Stimulated activated CD8-positive, alpha-beta memory T cell treated with anti-CD3 and anti-CD28 coated beads, Interleukin-4, amount 100 ng/mL, for 48 hours (primary cell): ENCODE measurements at places on chromosomes 3 and 15.

- DNase-seq = no peak
Measured at GRCh38 chr15:100941536-100941935, 22.4 kb downstream of the LRRK1 start.

GRCh38 chr3:194571491-194572142 is 61.6 kb downstream of the TMEM44 start:
- DNase-seq = no peak

GRCh38 chr15:50108461-50108860 is 10.6 kb downstream of the ATP8B4 start:
- DNase-seq = no peak

GRCh38 chr3:153144071-153144470 is 18.0 kb upstream of the RAP2B start:
- no peak for DNase-seq

- DNase-seq = no peak
Measured at GRCh38 chr3:16476636-16477035, 36.9 kb downstream of the RFTN1 start.

- DNase-seq = no peak
Measured at GRCh38 chr3:99071096-99071495, 169.6 kb upstream of the DCBLD2 start.

DNA sequence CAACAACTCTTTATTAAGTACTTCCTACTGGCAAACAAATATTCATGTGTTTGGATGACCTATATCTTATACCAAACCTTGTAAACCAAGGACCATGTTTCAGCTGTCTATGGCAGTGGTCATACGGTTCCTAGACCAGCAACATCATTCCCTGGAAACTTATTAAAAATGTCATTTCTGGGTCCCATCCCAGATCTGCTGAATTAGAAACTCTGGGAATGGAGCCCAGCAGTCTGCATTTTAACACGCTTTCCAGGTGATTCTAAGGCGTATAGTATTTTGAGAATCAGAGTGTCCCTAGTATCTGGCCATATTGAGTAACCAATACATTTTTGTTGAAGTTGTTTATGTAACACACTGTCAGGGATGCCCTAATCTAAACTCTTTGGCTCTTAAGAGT is 363.4 kb upstream of the LRRC3B start:
- DNase-seq = no peak

- DNase-seq = no peak
Measured at GRCh38 chr3:143358793-143359491, 239.4 kb downstream of the CHST2 start.

GRCh38 chr3:25064681-25065080 is 363.4 kb upstream of the RARB start:
- no peak for DNase-seq

- peak; percentile 33 for DNase-seq
Measured at GRCh38 chr3:33658991-33659848, 58.8 kb downstream of the CLASP2 start.

- no peak for DNase-seq
Measured at GRCh38 chr3:60931452-60931851, 319.8 kb downstream of the FHIT start.

DNA sequence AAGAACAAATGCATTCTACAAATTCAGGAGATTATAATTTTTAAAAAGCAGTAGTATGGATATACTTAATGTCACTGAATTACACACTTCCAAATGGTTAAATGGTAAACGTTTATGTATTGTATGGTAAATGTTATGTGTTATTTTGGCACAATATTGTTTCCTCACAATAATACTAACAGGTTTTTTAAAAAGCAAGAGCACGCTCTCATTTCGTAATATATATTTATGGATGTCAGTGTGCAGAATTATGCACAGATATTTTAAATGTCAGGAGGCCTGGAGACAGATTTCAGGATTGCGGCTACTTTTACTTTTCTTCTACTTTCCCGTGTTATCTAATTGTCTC is 533 bp downstream of the ZNF445 start:
- DNase-seq = no peak

DNA sequence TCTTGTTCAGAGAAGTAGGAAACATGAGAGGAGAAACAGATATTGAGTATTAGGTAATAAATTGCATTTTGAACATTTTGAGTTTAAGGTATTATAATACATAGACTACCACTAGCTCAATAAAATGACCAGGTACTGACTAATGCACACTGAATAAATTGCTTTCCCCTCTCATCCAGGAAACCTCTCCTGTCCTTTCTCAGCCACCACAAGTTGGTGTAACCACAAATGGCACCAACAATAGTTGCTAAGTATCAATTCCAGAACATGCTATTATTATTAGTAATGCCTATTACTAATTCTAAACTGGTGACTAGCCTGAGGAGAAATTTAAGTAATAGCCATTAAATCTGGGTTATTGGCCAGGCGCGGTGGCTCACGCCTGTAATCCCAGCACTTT is 47.3 kb upstream of the XRN1 start:
- no peak for DNase-seq

GRCh38 chr3:135622656-135623055 is 342.9 kb upstream of the PPP2R3A start:
- DNase-seq = no peak

GRCh38 chr15:82933576-82933975 is 18.9 kb downstream of the HOMER2 start:
- DNase-seq = peak; percentile 34

DNA sequence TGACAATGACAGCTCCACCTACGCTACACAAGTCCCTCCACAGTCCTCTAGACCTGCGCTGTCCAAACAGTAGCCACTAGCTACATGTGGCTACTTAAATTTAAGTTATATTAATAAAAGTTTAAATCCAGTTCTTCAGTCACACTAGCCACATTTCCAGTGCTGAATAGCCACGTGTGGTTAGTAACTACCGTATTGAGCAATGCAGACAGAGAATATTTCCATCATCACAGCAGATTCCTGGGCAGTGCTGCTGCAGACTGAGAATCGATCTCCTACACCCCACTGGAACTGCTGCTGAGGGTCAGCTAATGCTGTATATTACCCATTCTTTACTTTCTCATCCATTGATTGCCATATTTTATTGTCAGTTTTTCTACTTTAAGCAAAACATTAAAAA is 40.9 kb downstream of the HDC start:
- no peak for DNase-seq

DNA sequence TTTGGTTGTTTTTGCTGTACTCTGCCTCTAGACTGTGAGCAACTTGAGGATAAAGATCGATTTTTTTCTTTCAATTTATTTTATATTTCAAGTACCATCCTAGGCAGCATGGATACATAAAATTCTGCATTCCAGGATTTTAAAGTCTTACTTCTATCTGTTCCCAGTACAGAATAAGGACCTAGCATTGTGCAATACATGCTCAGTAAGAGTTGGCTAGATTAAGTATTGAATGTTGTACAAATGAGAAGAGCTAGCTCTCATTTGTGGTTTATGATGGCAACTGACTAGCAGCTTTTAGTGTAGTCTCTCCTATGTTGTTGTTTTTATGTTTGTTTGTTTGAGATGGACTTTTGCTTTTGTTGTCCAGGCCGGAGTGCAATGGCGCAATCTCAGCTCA is 222.7 kb downstream of the TP63 start:
- DNase-seq = no peak

DNA sequence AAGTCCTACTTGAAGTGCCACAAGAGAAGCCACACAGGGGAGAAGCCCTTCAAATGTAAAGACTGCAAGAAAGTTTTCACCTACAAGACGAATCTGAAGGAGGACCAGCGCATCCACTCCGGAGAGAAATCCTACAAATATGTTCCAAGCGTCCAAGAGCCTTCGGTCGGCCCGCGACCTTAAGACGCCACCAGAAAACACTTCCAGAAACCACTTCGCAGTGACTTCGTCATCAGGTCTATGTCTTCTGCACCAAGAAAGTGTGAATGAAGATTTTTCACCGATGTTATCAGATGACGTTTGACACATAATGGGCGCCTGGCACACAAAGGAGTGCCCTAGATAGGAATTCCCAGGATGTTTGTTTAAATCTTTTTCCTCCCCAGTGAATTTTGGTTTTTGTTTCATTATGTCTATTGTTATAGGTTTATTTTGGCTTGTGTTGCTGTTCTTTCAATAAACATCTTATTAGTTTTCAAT is 24.1 kb upstream of the ARPIN start:
- no peak for DNase-seq

GRCh38 chr3:56467801-56468183 is 475 bp downstream of the ERC2 start:
- DNase-seq = peak; percentile 24

GRCh38 chr3:112984485-112984884 is 6.3 kb upstream of the GTPBP8 start:
- DNase-seq = no peak

- DNase-seq = no peak
Measured at GRCh38 chr15:33074212-33074611, 120.3 kb downstream of the FMN1 start.

DNA sequence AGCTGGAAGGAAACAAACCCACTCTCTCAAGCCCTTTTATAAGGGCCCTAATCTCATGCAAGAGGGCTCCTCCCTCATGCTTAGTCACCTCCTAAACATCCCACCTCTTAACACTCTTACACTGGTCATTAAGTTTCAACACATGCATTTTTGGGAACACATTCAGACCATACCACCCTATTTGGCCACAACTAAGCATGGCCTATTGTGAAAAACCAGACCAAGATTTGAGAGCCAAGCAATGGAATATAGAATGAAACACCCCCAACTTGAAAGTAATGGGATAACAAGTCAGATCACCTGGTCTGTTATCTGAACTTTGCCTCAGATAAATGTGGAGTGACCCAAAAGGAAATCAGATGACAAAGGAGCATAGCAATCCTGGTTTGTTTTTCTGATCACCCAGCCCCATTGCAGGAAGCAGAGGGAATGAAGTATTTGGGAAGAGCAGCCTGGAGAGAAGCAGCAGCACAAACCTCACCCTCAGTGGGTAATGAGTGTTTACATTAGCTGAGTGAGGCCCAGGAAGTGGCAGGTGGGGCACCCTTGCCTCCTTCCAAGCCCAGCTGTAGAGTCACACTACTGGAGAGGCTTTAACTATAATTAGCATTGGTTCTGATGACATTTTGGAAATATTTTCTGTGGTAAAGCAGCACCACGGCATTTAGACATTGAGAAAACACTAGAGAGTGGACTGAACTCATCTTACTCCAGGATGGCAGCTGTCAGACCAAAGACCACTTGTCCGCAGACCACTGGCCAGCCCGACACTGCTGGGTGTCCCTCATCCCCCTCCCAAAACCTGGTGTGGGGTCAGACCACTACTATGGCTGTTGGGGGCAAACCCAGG is 48.8 kb upstream of the PRTG start:
- DNase-seq = no peak

DNA sequence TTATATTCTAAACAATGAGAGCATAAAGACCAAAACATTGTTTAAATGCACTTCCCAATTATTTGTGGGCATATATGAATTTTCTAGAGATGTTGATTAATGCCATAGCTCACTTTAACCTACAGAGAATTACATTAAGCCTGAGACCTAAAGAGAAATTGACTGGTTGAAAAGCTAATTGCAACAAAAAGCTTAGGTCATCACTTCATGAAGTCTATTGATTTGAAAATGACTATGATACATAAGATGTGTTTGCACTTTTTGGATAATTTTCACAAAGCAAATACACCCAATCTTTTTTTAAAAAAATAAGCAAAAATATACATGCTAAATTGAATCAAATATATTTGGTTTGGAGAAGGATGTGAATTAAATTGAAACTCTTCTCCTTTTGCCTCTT is 532.8 kb upstream of the GOLIM4 start:
- DNase-seq = no peak

DNA sequence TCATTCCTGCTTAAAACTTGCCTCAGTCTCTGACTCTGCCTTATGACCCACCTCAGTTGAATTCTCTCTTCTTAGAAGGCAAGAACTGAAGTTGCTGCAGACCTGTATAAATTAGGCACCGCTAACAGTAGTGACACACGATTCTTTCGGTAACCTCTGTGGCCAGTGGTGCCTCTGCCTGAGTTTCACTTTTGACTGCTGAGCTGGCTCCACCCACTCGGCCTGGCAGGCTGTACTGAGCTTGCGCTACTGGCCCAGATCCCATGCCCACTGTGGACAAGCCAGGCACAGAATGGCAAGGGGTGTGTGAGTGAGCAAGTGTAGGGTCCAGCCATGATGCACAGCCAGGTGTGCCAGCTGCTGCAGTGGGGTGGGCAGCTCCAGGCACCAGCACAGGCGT is 19.1 kb upstream of the EIF1B start:
- no peak for DNase-seq

GRCh38 chr3:143328451-143328850 is 208.9 kb downstream of the CHST2 start:
- DNase-seq = no peak

DNA sequence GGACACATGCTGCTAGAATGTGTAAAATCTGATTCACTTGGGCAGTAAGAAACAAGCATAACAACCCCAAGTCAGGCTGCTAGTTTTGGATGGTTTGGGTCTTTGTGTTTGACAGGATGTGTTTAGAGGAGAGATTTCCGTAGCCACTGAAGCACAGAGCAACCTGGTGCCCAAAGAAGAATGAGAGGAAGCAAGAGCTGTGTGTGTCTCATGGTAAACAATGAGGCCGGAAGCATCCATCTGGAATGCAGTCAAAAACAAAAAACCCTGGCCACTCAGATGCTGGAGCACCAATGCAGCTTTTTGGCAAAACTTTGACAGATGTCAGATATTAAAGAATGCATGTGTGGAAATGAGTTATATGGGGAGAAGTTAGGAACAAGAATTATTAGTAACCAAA is 39.4 kb upstream of the SNRK start:
- DNase-seq = no peak

DNA sequence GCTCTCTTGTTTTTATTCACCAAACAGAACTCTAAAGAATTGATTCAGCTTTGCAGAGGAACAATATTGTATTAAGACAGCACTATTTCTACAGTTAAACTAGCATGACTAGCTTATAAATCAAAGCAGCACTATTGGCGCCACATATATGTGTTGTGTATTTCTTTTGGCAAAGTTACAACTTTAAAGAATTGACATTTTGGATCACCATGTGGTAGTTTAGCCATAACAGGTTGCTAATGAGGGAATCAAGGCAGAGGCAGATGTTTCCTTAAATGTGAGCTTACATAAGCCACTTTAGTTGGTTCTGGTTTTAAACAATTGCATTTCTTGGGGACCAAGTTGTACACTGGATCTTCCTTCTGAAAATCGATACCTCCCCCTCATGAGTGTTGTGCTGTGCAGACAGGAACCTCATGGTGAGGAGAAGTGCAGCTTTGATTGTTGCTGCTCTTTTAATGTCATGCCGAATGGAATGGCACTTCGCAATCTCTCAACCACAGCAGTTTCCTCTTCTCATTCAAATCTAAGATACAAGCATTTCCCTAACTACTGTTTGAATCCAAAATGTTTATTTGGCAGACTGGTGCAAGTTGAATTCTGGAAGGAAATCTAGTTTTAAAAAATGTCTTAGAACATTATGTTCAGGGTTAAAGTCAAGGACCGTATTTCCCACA is 151.2 kb downstream of the MYRIP start:
- DNase-seq = no peak

- no peak for DNase-seq
Measured at GRCh38 chr3:147408188-147409100, 721 bp upstream of the ZIC1 start.
